ENCODE measurements at places on chromosomes 4 and X. TPM values are rescaled to one million over a fixed set of nuclear protein-coding genes. Genes with fewer than 3 reads are reported as not detected.

ARAP2 gene
- 65.6 TPM for total RNA-seq

ADGRG2 gene
- 5.3 TPM for total RNA-seq

- H3K27ac ChIP-seq, result no peak overlapping the region
- H3K36me3 ChIP-seq, result no peaks in the 10 kb centered on the region
- no peak for DNase-seq
- no peaks in the 10 kb centered on the region for H3K4me1 ChIP-seq
These were observed 109.0 kb upstream of the RAPGEF2 start for GRCh38 chr4:158993891-158994290.

- no peak overlapping the region for H3K4me3 ChIP-seq
- no peak for DNase-seq
- H3K27ac ChIP-seq, result no peak overlapping the region
- H3K27me3 ChIP-seq, result no peaks in the 10 kb centered on the region
- H3K4me1 ChIP-seq, result no peaks in the 10 kb centered on the region
These were observed 87.8 kb downstream of the PPA2 start for GRCh38 chr4:105386012-105386411.

GRCh38 chr4:98446499-98447375 is 185.6 kb downstream of the RAP1GDS1 start:
- no peak for DNase-seq
- H3K4me3 ChIP-seq, result no peak overlapping the region
- peaks cover 6% of the 10 kb centered on the region for H3K4me1 ChIP-seq
- H3K27me3 ChIP-seq, result no peaks in the 10 kb centered on the region
- peak overlapping the region; percentile 70 for H3K27ac ChIP-seq
